ENCODE measurements at places on chromosomes 3 and 15.
A peak's percentile ranks its signal among the peaks of the same experiment; 100 is the strongest.

DNA sequence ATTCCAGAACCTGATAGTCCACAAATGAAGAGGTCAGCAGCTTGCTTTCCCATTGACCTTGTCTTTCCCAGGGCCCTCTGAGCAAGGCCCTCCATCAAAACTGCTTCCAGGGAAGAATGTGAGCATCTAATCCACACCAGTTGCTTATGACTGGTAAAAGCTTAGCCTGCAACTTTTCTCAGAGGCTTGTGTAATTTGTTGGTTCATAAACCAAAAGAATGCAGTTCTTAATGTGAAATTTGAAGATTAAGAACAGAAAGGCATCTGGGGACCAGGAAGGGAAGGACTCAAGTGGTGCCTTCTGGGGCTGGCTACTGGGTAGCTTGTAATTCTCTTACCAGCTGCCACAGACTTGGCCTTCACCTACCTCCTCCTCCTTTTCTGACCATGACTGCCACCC lies 60.9 kb upstream of the EIF1B start:
- no peak for DNase-seq

DNA sequence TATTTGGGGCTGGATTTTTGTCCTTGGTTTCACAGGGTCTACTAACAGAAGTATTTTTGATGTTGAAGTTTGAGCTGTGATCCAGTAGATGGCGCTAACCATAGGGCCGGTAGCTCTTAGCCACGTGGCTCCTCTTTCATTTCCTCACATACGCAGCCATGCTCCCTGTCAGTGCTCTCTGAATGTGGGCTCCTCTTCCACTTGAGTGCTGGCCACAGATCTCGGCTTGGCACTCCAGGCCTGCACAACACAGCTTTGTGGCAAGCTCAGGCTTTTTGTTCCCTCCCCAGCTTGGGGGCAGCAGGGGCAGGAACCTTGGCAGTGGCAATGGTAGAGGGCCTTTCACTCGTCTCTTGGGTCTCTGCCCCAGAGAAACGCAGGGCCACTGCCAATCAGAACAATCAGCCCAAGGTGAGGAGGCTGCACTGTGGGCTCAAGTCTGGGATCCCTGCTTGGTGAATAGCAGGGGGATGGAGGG lies 18.6 kb upstream of the DNAAF4 start:
- DNase-seq, result no peak

DNA sequence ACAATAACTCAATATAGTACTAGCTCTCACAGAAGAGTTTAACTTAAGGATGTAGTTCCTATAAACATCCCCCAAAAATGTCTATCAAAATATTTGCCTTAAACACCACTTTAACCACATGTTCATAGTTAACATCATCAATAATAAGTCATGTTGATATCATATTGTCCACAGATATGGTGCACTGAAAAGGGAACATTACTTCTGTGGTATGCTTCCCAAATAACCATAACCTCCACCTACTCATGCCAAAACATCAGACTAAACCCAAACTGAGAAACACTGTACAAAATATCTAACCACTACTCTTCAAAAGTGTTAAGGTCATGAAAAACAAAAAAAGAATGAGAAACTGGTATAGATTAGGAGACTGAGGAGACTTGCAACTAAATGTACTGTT lies 32.9 kb downstream of the SLC4A7 start:
- no peak for DNase-seq

- DNase-seq, result no peak
These were observed 7.0 kb downstream of the TF start for GRCh38 chr3:133753107-133753778.

DNA sequence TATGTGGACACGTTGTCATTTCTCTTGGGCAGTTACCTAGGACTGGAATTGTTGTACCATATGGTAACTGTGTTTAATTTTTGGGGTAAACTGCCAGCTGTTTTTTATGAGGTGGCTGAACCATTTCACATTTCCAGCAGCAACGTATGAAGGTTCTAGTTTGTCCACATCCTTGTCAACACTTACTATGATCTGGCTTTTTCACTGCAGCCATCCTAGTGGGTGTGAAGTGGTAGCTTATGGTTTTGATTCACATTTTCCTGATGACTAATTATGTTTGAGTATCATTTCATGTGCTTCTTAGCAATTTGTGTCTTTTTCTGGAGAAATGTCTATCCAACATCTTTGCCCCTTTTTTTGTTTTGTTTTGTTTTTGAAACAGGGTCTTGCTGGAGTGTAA lies 96.2 kb downstream of the VGLL4 start:
- DNase-seq, result no peak

GRCh38 chr3:183372911-183373310 lies 55.5 kb downstream of the MCF2L2 start:
- no peak for DNase-seq

- no peak for DNase-seq
These were observed 969.6 kb upstream of the ALCAM start for GRCh38 chr3:104396974-104397669.

GRCh38 chr3:143124601-143125520 lies 5.3 kb downstream of the CHST2 start:
- DNase-seq, result no peak

GRCh38 chr3:50347187-50347813 lies 1.8 kb upstream of the ZMYND10 start:
- DNase-seq, result peak; percentile 56

GRCh38 chr15:38461066-38461833 lies 7.3 kb downstream of the FAM98B start:
- DNase-seq, result no peak

- DNase-seq, result no peak
These were observed 234.9 kb upstream of the TPM1 start for GRCh38 chr15:62807539-62808130.

GRCh38 chr3:181797431-181797830 lies 85.7 kb downstream of the SOX2 start:
- DNase-seq, result no peak

DNA sequence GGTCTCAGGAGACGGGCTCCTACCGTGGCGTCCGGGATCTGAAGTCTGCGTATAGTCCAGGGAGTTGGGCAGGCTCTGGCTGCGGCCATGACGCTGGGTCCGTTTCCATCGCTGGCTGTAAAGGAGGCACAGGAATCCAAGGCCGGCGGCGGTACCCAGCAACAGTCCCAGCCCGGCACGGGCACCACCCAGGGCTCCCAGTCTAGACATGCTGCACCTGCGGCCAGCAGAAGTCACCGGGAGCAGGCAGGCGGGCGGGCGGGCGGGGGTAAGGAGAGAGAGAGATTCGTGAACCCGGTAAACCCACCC lies 526 bp downstream of the RMDN3 start:
- no peak for DNase-seq

DNA sequence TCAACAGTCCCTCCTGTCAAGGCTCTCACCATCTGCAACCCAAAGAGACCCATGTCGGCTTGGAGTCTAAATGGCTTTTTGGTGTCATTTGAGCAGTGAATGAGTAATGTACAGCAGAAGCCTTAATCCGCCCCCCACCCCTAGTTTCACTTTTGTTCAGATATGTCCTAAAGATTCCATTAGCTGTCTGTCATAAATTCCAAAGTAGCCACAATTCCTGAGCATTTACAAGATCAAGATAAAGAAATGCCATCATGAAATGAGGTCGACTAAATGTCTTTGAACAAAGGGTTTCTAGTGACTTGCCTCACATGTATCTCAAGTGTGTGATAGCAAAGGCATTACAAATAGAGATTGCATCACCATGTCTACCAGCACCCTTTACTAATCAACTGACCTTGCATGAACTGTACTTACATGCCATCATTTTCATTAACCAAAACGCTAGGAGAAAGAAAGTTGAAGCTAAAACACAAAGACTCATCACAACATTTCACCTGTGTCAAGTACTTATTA lies 123.8 kb upstream of the PHLDB2 start:
- no peak for DNase-seq

Measured in stimulated activated CD4-positive, alpha-beta T cell treated with anti-CD3 and anti-CD28 coated beads, Interleukin-4, amount 100 ng/mL, for 4 hours (primary cell).